Tibial artery (tissue), 4 donors: ENCODE measurements at places on chromosomes 3 and 15.

DNA sequence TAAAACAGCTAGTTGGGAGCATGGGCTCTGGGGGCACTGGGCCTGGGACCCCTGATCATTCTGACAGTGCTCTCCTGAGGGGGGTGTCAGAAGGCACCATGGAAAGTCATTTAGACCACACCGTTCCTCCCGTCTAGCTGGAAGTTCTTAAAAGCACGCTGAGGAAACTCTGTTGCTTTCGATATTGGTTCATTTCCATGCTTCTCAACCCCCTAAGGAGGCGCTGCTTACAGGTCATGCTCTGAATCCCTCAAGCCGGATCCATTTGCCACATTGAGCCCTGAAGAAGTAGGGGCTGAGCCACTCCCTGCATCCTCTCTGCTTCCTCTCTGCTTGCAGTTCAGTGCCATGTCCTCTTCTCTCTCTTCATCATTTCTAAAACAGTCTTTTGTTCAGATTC, 187.2 kb downstream of the CACNA2D3 start:
- no peak overlapping the region for H3K4me3 ChIP-seq
- H3K36me3 ChIP-seq: no peaks in the 10 kb centered on the region
- no peaks in the 10 kb centered on the region for H3K27me3 ChIP-seq
- H3K27ac ChIP-seq: no peak overlapping the region
- no peak for DNase-seq

DNA sequence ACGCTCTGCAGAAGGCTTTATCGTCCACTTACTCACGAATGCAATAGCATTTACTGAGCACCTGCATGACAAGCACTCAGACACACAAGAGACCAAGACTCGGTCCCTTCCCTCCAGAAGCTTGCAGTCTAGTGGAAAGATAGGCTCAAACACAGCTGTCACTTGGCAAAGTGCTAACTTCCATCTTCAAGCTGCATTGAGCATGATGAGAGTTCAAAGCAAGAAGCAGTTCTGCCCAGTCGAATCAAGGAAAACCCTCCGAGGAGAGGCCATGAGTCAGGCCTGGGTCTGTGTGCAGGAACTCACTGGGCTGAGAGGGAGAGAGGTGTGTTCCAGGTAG, 51.5 kb downstream of the C3orf20 start:
- H3K27me3 ChIP-seq: no peaks in the 10 kb centered on the region
- H3K27ac ChIP-seq: peak overlapping the region; percentile 27
- peaks cover 16% of the 10 kb centered on the region for H3K4me1 ChIP-seq
- no peaks in the 10 kb centered on the region for H3K36me3 ChIP-seq
- no peak overlapping the region for H3K4me3 ChIP-seq

GRCh38 chr3:177934001-177934891, 602.0 kb upstream of the KCNMB2 start:
- no peaks in the 10 kb centered on the region for H3K36me3 ChIP-seq
- DNase-seq: no peak

- H3K27me3 ChIP-seq: no peaks in the 10 kb centered on the region
- peaks cover 5% of the 10 kb centered on the region for H3K36me3 ChIP-seq
- H3K4me1 ChIP-seq: peaks cover 45% of the 10 kb centered on the region
- no peak overlapping the region for H3K27ac ChIP-seq
- no peak for DNase-seq
- H3K4me3 ChIP-seq: no peak overlapping the region
These were observed 14.1 kb downstream of the UBP1 start for GRCh38 chr3:33426068-33426467.

DNA sequence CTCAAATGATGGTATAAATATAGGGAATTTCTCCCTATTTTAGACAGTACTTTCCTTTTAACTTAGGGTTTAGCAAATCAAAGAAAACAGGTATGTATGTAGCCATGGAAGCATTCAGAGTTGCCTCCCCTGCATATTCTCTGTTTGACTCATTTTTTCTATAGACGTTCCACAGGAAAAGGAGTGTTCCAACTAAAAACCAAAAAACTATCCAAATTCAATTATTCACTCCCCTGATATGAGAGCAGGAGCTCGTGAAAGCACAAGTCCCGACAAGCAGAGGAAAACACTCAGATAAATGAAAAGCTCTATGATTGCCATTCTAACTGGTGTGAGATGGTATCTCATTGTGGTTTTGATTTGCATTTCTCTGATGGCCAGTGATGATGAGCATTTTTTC, 119.5 kb downstream of the FRMD5 start:
- H3K27ac ChIP-seq: no peak overlapping the region
- H3K4me1 ChIP-seq: no peaks in the 10 kb centered on the region
- no peak for DNase-seq
- H3K27me3 ChIP-seq: no peaks in the 10 kb centered on the region
- H3K36me3 ChIP-seq: no peaks in the 10 kb centered on the region

- H3K4me3 ChIP-seq: no peak overlapping the region
- H3K27ac ChIP-seq: no peak overlapping the region
- no peaks in the 10 kb centered on the region for H3K36me3 ChIP-seq
- no peaks in the 10 kb centered on the region for H3K27me3 ChIP-seq
These were observed 9.8 kb downstream of the MSL2 start for GRCh38 chr3:136186344-136186743.

DNA sequence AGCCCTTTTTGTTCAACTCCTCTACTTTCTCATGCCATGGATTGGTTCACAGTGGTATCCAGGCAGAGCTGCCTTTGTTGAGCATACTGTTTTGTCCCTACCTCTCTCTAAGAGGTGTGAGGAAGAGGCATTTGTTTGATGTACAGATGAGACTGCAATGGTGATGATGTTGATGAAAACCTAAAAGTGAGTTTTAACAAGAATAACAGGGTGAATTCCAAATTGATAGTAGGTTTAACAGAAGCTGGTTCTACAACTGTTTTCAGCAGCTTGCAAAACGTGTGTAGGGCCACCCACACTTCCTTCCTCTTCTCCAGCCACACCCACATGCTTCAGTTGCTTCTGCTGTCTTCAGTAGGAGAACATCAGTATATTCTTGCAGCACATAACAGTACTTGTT, 10.2 kb downstream of the SNRK start:
- DNase-seq: no peak
- H3K27ac ChIP-seq: no peak overlapping the region
- no peaks in the 10 kb centered on the region for H3K27me3 ChIP-seq
- H3K36me3 ChIP-seq: no peaks in the 10 kb centered on the region

GRCh38 chr3:129967761-129968160, 6.8 kb upstream of the TRH start:
- H3K36me3 ChIP-seq: no peaks in the 10 kb centered on the region
- no peaks in the 10 kb centered on the region for H3K4me1 ChIP-seq
- no peak overlapping the region for H3K4me3 ChIP-seq
- H3K27me3 ChIP-seq: no peaks in the 10 kb centered on the region

DNA sequence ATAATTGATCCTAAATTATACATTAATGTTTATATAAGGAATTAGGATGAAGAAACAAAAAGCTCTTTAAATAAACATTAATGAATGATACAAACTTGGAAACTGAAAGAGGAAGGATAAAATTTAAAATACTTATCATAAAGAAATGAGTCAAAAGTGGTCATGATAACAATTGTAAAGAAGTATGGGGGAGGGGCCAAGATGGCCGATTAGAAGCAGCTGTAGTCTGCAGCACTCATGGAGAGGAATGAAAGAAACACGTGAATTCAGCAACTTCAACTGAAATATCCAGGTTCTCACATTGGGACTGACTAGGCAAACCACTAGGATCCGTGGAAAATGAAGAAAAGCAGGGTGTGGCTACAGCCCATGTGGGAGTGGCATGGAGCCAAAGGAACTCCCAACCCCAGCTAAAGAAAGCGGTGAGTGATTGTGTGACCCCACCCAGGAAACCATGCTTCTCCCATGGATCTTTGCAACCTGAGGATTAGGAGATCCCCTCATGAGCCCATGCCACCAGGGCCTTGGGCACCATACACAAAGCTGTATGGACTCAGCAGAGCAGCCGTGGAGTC, 13.1 kb upstream of the CP start:
- DNase-seq: no peak
- no peaks in the 10 kb centered on the region for H3K36me3 ChIP-seq
- no peak overlapping the region for H3K27ac ChIP-seq
- no peak overlapping the region for H3K4me3 ChIP-seq
- no peaks in the 10 kb centered on the region for H3K4me1 ChIP-seq

- peaks cover 4% of the 10 kb centered on the region for H3K4me1 ChIP-seq
- H3K36me3 ChIP-seq: no peaks in the 10 kb centered on the region
- H3K27me3 ChIP-seq: no peaks in the 10 kb centered on the region
These were observed 3.2 kb upstream of the SIAH2 start for GRCh38 chr3:150765949-150766720.

DNA sequence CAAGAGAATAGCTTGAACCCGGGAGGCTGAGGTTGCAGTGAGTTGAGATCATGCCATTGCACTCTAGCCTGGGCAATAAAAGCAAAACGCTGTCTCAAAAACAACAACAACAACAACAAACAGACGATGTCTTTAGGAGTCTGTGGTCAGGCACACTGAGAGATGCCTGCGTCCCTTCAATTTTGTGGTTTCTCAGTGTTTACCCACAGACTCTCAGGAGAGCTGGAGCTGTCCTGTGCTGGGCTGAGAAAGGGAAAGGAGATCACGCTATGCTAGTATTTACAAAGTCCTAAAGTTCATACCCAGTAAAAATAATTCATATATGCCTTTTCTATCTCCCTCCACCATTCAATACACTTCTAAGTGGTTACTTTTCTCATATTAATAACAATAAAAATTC, 6.3 kb downstream of the LAMP3 start:
- H3K36me3 ChIP-seq: no peaks in the 10 kb centered on the region
- DNase-seq: no peak
- H3K4me3 ChIP-seq: no peak overlapping the region
- no peaks in the 10 kb centered on the region for H3K4me1 ChIP-seq
- no peak overlapping the region for H3K27ac ChIP-seq

- H3K36me3 ChIP-seq: no peaks in the 10 kb centered on the region
- no peaks in the 10 kb centered on the region for H3K27me3 ChIP-seq
- no peak overlapping the region for H3K27ac ChIP-seq
- H3K4me1 ChIP-seq: no peaks in the 10 kb centered on the region
- H3K4me3 ChIP-seq: no peak overlapping the region
These were observed 1498.7 kb upstream of the CADM2 start for GRCh38 chr3:83460052-83460451.

- no peak overlapping the region for H3K4me3 ChIP-seq
- no peak overlapping the region for H3K27ac ChIP-seq
- no peaks in the 10 kb centered on the region for H3K36me3 ChIP-seq
- no peak for DNase-seq
These were observed 247.5 kb downstream of the CDIN1 start for GRCh38 chr15:36826948-36827347.
